ENCODE measurements at places on chromosomes 4 and X. TPM values are rescaled to one million over a fixed set of nuclear protein-coding genes. Genes with fewer than 3 reads are reported as not detected.

GRCh38 chr4:149988087-149988410, 90.2 kb upstream of the DCLK2 start:
- DNase-seq: no peak

Gene FATE1
- polyA plus RNA-seq: not detected

DNA sequence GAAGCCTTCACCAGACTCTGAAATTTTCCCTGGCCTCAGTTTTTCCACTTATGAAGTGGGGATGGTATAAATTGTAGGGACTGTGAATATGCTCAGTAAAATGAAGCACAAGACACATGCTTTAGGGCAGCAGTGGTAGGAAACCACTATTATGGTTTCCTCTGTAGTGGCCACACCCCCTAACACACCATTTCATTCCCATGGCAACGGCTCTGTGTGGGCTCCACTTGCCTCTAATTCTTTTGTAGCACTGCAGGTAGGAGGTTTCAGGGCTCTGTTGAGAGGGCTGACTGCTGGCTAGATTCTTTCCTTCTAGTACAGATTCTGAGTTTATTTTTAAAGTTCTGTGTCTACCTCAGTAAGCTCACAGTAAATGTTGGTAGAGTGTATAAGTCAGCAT, 3.5 kb upstream of the VMA21 start:
- no peak for DNase-seq

Gene ARX
- polyA plus RNA-seq: not detected

- peak; percentile 30 for DNase-seq
Measured at GRCh38 chrX:114841051-114841450, 176.4 kb downstream of the IL13RA2 start.

Gene NPFFR2
- polyA plus RNA-seq: not detected

Gene FRMPD4
- 0.82 TPM for polyA plus RNA-seq

DNA sequence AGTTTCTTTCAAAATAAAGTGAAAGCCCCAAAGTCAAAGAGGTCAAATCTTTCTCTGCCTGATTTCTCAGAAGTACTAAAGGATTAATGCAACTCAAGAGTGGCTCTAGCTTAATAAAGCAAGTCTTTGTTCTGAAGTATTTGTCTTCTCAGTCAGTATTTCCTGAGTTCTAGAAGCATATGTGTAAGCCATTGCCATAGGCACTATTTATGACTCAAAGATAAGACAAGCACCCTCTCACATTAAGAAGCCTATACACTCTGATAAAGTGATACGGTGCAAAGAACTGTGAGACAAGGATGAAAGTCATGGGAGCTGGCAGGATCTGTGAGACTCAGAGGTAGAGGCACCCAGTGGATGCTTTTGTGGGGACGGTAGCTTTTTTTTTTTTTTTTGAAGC, 60.9 kb downstream of the AASDH start:
- DNase-seq: no peak

GRCh38 chrX:48971249-48972219, at the start of gene KCND1:
Gene KCND1 (minus strand): TSS chrX:48971844. CDS start chrX:48970271, 1,573 bp downstream.
- no peak for DNase-seq
